KG1 (cell line): ENCODE measurements at places on chromosomes 5 and 9.

- DNase-seq, result no peak
These were observed 9.1 kb upstream of the EXOC3 start for GRCh38 chr5:433836-434235.

GRCh38 chr9:87067426-87067825 lies 120.1 kb upstream of the GAS1 start:
- DNase-seq, result no peak

- no peak for DNase-seq
These were observed 372.5 kb downstream of the CAAP1 start for GRCh38 chr9:26520141-26520540.

- DNase-seq, result no peak
These were observed 3.7 kb downstream of the C9 start for GRCh38 chr5:39360471-39361111.

GRCh38 chr9:126704892-126705766 lies 91.4 kb downstream of the LMX1B start:
- peak; percentile 70 for DNase-seq

DNA sequence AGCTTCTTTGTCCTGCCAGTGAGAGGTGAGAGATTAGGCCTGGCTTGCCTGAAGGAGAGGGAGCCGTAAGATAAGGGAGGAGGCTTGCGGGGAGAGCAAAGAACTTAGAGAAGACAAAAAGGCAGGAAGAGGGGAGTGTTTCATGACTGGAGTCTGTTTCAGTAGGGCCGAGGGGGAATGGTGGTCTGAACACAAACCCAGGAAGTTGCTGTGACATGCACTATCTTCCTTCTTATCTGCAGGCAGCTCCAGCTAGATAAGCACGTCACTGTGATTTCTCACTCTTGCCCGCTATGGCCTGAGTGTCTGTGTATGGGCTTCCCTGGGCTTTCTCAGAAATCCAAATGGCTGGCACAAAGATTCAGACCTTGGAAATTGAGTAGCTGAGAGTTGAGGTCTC lies 307.5 kb upstream of the CLINT1 start:
- DNase-seq, result no peak
